Calu3 (cell line): ENCODE measurements at places on chromosomes 4 and X. TPM values are rescaled to one million over a fixed set of nuclear protein-coding genes. Genes with fewer than 3 reads are reported as not detected.
A peak's percentile ranks its signal among the peaks of the same experiment; 100 is the strongest.

DNA sequence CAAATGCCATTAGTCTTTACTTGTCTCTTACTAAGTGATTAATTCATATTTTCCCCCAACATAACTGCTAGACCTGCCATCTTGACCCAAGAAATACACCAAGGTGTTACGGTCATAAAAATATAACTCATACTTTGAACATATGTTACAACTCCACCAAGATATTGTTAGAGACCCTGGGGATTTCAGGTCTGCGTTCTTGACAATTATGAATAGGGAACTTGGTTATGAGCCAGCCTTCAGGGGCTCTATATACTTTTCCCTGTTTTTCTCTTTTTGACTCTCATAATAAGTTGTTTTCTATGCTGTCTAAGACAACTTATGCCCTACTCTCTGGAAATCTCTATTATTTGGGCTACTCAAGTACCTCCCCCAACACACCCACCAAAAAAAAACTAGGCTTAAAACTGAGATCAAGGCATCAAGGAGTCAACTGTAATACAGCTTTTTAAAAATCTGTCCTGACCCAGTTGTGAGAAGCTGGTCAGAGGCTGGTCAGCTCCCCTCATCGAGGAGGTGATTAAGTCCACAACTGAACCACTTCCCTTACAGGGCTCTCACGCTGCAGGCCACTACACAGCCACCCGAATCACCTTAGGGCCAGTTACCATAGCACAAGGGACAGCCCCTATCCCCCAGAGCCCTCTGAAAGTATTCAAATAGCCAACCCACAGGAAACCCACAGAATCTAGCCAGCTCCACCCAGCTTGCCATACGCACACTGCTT, 10.5 kb upstream of the TLR3 start:
- H3K27me3 ChIP-seq: no peaks in the 10 kb centered on the region
- H3K4me3 ChIP-seq: no peak overlapping the region

- H3K27me3 ChIP-seq: no peaks in the 10 kb centered on the region
- no peak overlapping the region for H3K4me3 ChIP-seq
- H3K4me1 ChIP-seq: no peaks in the 10 kb centered on the region
- DNase-seq: no peak
- H3K27ac ChIP-seq: no peak overlapping the region
Observed at GRCh38 chr4:174210354-174210753, 73.1 kb downstream of the FBXO8 start.

GRCh38 chrX:49230500-49231232, 2.5 kb downstream of the CACNA1F start:
- H3K4me3 ChIP-seq: peak overlapping the region; percentile 58
- peaks cover 14% of the 10 kb centered on the region for H3K27me3 ChIP-seq
- H3K27ac ChIP-seq: no peak overlapping the region
- no peaks in the 10 kb centered on the region for H3K4me1 ChIP-seq
- DNase-seq: peak; percentile 62
- peaks cover 11% of the 10 kb centered on the region for H3K36me3 ChIP-seq

DNA sequence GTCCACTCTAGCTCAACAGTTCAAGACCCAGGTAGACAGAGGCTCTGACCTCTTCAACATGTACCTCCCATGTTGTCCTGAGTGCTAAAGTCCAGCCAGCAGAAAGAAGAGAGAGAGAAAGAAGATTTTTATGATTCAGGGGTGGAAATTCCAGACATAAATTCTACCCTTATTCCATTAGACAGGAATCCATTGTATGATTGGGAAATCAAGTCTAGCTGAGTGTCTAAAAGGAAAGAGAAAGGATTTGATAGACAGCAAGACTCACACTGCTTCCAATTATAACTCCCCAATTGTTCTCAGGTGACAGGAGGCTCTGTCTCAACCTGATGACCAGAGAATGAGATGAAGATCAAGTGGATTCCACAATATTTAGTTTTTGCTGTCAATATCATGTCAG, 27.9 kb upstream of the PGM2 start:
- no peaks in the 10 kb centered on the region for H3K36me3 ChIP-seq
- peaks cover 6% of the 10 kb centered on the region for H3K4me1 ChIP-seq
- H3K27ac ChIP-seq: no peak overlapping the region
- no peak for DNase-seq
- no peaks in the 10 kb centered on the region for H3K27me3 ChIP-seq

GRCh38 chr4:2881431-2881830, 37.8 kb downstream of the ADD1 start:
- peaks cover 24% of the 10 kb centered on the region for H3K36me3 ChIP-seq
- no peaks in the 10 kb centered on the region for H3K27me3 ChIP-seq
- no peaks in the 10 kb centered on the region for H3K4me1 ChIP-seq

- no peaks in the 10 kb centered on the region for H3K36me3 ChIP-seq
- H3K4me1 ChIP-seq: no peaks in the 10 kb centered on the region
- no peaks in the 10 kb centered on the region for H3K27me3 ChIP-seq
- H3K4me3 ChIP-seq: no peak overlapping the region
- no peak overlapping the region for H3K27ac ChIP-seq
- DNase-seq: no peak
Observed at GRCh38 chr4:165597581-165598480, 219.0 kb downstream of the CPE start.

CLTRN gene
- 35.3 and 61.4 TPM in 2 replicates for total RNA-seq

GRCh38 chr4:39655211-39655610, 16.5 kb upstream of the SMIM14 start:
- no peak overlapping the region for H3K4me3 ChIP-seq
- no peaks in the 10 kb centered on the region for H3K36me3 ChIP-seq
- no peaks in the 10 kb centered on the region for H3K27me3 ChIP-seq
- H3K4me1 ChIP-seq: no peaks in the 10 kb centered on the region
- no peak overlapping the region for H3K27ac ChIP-seq
- no peak for DNase-seq
